ENCODE measurements at places on chromosomes 2 and 18. TPM values are rescaled to one million over a fixed set of nuclear protein-coding genes. Genes with fewer than 3 reads are reported as not detected.

ALPG gene
- not detected for total RNA-seq

- no peak for DNase-seq
Measured at GRCh38 chr2:653645-654425, 23.4 kb downstream of the TMEM18 start.

DNA sequence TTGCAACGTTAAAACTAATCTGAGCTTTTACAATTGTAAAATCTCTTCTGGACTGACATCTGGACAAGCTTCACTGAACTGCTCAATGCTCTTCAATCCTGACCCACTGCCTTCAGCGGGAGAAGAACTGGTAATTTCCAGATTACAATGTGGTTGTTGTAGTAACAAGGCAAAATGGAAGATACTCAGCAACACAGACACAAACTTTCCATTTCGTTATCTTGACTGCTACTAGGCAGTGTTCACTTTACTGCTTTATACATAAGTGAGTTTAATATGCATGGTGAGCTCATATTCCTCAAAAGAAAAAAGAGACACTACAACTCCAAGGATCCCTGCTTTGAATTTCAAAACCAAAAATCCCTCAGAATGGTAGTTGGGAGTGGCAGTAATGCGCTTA, 51.9 kb downstream of the GRB14 start:
- no peak for DNase-seq

- DNase-seq = peak; percentile 89
Measured at GRCh38 chr2:196293751-196294515, 122.6 kb upstream of the STK17B start.

- DNase-seq = no peak
Measured at GRCh38 chr2:133596701-133597393, 28.6 kb upstream of the NCKAP5 start.

DNA sequence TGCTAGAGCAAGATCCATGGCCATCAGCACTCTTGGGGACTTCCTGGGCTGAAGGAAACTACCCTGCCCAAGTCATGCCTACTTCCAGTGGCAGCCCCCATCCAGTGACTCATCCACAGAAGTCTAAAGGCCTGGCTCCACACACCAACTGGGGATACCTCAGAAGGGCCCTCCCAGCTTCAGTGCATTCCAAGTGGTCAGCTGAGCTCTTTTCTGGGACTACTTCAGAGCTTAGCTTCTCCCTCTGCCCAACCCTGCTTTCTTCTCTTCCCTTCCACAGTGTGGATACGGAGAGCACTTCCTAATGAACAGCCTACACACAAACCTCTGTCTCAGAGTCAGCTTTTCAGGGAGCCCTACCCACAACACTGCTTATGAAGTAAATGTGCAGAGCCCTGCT, 66.5 kb downstream of the CLHC1 start:
- DNase-seq = peak; percentile 53

DNA sequence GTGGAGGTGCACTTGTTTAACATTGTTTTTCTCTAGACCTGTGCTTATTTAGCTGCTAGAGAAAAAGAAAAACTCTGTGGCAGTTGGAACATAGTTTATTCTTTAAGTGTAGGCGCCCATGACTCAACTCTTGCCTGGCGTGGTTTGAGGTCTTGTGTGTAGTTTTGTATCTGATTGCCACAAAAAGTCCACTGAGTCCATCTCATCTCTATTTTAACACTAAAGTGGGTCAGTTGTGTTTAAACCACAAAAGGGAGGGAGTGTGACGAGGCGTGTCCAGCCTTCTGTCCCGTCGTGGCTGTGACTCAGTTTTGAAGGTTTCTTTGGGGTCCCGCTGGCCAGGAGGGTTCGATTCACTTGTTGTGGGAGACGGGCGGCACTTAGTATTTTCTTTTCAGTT, 15.3 kb upstream of the UGT1A9 start:
- no peak for DNase-seq

- no peak for DNase-seq
Measured at GRCh38 chr2:177010146-177010545, 202.4 kb upstream of the HNRNPA3 start.

DNA sequence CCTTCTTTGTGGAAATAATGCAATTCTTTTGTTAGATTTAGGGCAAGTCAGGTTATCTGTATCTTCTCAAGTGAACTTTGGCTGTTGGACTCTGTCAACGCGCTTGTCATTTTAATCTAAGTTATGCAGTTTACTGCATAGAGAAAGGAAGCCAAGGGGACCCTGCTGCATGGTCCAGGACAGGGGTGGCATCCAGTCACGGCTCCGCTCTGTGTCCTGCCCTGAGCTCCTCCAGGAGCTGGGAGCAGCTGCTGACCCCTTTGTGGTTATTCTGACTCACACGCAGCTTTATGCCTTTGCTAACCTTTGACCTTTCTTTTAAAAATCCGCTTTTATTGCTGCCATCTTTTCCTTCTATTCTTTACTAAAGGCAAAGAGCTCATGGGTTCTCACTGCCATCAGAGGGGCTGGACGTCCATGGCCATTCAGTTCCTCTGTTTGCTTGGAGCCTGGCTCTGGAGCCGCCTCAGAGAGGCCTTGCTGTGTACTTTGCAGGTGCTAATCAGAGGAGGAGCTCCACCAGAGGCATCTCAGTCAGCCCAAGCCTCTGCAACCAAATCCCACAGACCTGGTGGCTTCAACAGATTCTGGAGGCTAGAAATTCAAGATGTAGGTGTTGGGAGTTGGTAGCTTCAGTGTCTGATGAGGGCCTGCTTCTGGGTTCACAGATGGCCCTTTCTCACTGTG, 39.3 kb downstream of the SNTG2 start:
- no peak for DNase-seq

DNA sequence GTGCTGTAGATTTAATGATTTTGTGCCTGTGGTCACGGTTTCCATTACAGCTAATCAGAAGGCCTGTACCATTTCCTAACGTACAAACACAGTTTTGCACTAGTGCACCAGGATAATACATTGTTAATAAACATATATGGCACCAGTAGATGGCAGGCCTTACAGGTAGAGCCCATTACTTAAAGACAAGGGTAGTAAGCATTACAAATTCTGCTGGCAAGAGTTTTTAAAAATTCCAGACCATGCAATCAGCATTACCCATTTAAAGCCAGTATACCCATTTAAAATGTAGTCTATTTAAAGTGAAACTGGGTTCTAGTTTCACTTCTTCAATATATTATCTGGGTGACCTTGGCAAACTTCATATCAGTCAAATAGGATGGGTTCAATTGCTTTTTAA, 224.2 kb downstream of the NUP35 start:
- DNase-seq = no peak

DNA sequence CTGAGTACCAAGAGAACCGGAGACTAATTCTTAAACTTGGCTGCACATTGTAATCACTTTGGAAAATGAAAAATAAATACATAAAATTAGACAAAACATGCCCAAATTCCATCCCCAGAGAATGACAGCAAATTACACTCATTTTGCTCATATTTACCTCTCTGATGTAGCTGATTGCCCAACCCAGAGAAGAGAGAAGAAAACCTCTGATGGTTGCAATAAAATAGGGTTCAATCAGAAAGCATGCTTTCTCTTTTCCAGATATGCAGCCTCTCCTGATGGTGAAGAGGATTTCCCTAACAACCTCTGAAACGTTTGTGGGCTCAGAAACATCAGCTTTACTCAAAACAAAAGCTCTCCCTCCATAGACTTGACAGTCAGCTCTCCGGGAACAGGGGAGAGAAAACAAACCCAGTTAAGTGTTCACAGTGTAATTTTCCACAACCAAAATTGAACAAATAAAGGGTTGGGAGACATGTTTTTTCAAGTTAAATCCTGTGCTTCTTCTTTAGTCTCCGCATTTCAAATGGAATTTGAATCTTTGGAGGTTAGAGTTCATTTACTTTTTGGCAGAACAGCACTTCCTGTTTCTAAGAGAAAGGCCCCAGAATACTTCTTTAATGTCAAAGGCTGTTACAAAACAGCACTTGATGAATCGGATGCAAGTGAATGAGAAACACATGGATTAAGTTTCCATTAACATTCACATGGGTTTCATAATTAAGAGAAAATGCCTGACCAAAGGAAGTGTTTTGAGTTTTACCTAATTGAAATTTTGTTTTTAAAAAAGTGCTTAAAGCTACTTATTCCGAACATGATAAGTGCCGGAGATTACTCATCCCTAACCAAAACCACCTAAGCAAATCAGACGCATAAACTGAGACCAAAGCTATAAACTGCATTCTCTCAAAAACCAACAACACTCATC, 570.1 kb upstream of the SYT4 start:
- DNase-seq = no peak

IAH1 gene
- total RNA-seq = 34.4 TPM

DNA sequence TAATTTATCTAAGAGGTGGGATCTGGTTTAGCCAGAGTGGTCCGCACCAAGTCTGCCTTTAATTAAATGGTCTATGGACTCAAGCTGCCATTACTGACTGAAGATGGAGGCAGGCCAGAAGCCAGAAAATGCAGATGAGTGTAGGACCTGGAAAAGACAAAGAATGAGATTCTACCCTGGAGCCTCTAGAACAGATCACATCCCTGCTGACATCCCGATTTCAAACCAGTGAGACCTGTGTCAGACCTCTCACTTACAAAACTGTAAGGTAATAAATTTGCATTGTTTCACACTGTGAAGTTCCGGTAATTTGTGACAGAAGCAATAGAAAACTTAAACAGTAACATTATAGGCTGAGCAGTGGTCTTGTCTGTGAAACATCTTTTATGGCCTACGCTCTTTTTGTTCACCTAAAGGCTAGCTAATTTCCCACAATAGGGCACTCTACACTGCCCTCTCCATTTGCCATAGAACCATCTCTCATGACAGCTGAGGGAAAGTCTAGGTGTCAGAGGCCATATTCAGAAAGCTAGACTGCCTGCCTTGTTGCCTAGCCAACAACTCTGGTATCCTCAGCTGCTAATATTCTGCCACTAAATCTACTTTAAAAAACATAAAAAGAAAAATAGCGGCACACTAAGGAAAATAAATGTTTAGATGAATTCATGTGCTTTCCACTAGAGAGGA, 1396.2 kb upstream of the PIK3C3 start:
- DNase-seq = no peak

IL1B gene
- total RNA-seq = 0.22 TPM

DNA sequence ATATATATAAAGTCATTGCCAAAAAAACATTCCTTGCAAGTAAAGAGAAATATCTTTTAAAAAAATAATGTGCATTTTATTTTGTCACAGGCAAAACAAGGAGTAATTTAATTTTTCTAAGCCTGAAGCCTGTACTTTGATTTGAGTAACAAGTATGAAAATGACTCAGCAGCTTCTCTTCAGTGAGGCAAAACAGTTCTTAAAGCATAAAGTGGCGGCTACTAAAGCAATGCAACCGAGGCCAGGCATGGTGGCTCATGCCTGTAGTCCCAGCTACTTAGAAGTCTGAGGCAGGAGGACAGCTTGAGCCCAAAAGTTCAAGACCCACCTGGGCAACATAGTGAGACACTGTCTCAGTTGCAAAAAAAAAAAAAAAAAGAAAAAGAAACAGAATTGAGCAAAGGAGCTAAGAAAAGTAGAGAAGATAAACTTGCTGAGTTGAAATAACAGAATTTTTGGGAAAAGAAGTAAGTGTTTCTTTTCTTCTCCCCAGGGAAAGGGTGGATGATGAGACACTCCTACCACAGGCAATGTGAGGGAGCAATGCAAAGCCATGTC, 29.6 kb downstream of the DOK1 start:
- DNase-seq = no peak

LBX2 gene
- 0.65 TPM for total RNA-seq

REG1B gene
- total RNA-seq = not detected
